HuH-7.5 (cell line): ENCODE measurements at places on chromosomes 3 and 15.

DNA sequence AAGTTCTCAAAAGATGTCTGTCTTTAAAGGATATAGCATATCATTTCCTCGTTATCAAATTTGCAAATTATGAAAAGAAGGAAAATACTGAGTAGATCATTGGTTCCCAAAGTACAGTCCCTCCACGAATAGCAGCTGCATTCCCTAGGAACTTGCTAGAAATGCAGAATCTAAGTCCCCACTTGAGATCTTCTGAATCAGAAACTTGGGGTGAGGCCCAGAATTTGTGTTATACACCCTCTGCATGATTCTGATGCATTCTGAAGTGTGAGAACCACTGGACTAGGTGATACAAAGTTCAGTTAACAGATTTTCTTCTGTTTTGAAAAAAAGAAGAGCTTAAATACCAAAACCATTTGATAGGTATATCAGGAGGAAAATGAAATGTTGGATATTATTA, 77.1 kb downstream of the SLC25A26 start:
- no peak for DNase-seq

DNA sequence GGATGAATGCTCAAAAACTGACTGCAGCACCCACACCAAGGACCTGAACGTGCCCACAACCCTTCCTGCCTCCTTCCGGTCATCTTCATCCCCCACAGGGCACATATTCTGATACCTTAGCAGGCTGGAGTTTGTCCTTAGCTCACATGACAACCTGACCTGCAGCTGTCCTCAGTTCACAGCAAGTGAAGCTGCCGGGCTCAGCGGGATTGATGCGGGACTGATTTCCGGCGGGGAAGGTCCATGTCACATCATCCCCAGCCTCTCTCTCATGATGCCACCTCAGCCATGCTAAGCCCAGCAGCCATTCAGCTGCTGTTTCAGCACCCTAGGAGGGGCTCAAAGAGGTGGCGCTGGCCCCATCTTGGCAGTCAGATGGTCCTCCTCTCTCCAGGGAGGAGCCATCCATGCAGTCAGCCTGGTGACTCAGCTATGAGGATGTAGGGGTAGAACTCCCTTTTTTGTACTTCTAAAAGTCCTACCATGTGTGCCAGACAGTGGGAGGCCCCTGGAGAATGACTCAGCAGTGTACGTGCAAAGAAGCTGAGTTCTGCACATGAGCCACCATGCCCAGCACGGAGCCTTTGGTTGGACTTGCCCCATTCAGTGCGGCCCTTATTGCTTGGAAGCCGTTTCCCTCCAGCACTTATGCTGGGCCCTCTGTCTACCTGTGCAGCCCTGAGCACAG, 9.5 kb downstream of the CA12 start:
- DNase-seq = no peak

GRCh38 chr3:1207904-1208303, 115.1 kb downstream of the CNTN6 start:
- DNase-seq = no peak

DNA sequence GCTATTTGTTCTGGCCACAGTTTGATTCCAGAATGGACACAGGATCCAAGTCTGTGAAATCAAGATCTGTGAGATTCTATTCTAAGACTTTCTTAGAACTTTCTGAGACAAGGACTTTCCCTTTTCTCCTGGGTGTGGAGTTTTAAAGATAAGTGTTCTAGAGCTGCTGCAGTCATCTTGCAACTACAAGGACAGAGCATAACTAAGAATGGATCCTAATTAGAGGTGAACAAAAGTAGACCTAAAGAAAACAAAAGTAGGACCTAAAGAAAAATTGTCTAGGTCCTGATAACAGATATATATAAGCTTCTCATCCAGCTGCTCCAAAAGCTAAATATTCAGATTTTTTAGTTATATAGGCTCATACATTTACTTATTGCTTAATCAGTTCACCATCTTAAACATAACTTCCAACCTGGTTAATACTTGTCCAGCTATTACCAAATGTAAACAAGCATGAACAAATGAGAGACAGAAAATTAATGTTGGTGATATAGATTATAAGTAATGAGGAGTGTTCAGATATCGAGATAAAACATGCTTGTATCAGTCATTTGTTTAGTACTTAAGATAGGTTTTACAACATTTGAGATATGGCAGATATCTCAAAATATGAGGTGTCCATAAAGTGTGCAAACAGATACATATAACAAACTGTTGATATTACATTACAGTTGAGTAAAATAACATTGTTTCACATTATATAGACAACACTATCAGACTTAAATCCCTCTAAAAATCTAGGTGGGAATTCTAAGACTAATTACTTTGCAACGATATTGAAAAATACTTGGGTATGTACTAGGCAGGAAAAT, 75.1 kb downstream of the CD200 start:
- no peak for DNase-seq

DNA sequence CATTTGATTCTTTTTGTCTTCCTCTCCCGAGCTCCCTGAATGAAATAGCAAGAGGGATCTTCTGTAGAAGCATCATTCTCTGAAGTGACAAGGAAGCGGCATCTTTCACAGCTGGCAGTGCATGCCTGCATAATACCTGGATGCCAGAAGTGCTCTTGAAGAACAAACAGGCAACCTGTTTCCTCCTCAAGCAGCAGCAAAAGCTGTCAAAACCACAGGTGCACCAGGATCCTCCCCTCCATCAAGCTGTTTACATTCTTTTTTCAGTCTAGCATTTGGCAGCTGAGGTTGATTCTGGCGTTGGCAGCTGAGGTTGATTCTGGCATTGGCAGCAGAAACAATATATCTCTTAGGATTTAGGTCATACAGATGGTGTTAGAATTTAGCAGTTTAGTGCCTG, 979.0 kb downstream of the TUSC7 start:
- DNase-seq = no peak
